ENCODE measurements at places on chromosomes 7 and 10.

GRCh38 chr7:32661501-32661900, 166.2 kb downstream of the AVL9 start:
- no peak for DNase-seq

- DNase-seq, result no peak
These were observed 45.0 kb downstream of the ALOX5 start for GRCh38 chr10:45418849-45419675.

DNA sequence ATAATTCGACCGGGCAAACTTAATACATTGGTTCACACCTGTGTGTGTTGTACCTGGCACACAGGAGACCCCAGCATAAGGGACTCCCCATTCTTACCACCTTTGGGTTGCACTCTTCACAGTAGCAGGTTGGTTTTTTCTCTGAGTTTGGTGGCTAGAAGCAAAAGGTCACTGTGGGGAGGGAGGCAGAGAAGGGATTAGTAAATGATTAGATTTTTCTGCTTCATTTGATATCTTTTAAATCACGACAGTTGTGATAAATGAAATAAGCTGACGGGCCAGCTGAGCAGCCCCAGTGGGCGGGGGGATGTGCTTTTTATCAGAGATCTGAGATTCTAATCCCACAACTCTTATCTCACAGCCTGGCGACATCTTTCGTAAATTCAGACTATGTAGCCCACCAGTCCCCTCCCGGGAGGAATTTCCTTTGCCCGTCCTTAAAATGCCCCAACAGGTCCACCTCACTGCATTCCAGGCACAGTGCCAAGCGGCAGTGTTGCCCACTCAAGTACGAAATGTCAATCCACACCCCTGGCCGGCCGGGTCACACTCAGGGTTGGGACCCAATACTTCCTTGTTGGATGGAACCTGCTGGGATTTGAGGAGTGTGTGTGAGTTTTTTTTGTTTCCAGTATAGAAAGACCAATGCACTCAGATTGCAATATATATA, 10.5 kb upstream of the KCP start:
- no peak for DNase-seq

DNA sequence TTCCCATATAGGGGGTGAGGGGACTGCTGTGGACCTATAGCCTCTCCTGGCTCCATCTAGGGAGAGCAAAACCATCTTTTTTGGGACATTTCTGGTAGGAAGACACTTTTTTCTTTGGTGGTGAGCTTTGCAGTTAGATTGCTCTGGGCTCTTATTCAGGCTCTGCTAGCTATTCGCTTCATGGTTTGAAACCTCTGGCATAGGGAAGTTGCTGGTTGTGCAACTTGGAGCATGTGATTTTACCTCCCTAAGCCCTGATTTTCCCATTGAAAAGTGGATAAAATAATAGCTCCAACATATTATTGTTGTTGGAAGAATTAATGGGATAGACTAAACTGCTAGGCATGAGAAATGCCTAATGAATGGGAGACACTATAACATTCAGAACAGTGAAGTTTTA, 69.6 kb downstream of the CYP26A1 start:
- DNase-seq, result no peak

DNA sequence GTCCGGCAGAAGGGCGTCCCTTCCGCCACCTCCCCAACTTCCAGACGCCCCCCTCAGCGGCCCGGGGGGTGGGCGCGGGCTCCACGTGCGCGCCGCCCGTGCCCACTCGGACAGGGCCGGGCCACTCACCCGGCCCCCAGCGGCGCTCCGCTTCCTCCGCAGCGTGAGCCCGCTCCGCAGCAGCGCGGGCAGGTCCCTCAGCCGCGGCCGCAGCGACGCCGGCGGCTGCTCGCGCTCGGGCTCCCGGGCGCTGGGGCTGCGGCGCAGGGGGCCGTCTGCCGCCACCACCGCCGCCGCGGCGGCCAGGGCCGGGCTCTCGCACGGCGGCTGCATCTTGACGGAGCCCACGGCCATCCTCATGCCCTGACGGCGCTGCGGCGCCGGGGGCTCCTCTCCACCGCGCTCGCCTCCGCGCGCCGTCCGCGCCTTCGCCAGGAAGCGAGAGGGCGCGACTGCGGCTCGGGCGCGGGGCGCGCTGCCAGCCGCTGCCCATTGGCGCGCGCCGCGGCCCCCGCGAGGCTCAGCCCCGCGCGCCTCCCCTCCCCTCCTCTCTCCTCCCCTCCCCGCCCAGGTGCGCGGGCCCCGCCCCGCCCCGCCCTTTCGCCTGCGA, at the start of gene RAPGEF5:
Gene RAPGEF5, minus strand, starts transcription at position 454 of the 610 bp plus-strand sequence. Its CDS starts 94 bp downstream, at position 360.
- no peak for DNase-seq

GRCh38 chr10:48389272-48389671, 82.8 kb downstream of the MAPK8 start:
- DNase-seq, result no peak
